ENCODE measurements at places on chromosomes 6 and 20.

- DNase-seq, result no peak
Measured at GRCh38 chr6:111949546-111949945, 76.3 kb upstream of the FYN start.

GRCh38 chr20:21339499-21339898 is 36.4 kb downstream of the XRN2 start:
- no peak for DNase-seq

DNA sequence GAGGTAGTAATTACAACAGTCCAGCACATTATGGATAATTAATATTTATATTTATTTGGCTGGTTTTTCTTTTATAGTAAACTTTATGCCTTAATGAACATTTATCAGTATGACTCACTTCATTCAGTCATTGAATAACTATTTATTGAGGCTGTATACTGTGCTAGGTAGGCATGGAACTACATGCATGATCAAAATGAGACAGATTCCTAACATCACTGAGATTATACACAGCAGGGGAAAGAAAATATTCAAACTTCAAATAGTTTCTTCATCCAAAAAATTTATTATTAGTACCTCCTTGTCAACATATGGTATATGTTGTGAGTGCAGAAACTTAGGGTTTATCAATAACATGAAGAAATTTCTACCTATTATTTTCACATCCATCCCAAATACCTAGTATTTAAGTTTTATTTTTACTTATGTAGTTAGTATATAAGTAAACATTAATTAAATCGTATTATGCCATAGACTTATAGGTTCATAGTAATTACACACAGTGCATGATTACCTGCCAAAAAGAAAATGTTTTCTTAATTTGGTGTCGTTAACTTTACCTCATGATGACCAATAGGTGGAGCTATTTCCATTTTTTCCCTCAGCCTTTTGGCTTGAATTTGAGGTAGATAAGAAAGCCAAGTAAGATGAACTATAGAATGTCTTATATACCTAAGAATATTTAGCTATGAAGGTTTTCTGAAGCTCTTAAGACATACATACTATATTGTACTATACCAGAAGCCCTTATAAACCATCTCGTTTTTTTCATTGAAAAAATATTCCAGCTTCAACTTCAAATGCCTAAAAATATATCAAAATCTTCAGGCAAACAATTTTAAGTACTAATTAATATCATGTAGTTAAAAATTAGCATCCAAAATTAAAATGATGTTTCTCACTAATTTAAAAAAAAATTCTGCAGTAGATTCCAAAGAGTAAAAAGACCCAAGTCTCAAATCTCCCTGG is 12.5 kb upstream of the TMEM30A start:
- peak; percentile 75 for DNase-seq

DNA sequence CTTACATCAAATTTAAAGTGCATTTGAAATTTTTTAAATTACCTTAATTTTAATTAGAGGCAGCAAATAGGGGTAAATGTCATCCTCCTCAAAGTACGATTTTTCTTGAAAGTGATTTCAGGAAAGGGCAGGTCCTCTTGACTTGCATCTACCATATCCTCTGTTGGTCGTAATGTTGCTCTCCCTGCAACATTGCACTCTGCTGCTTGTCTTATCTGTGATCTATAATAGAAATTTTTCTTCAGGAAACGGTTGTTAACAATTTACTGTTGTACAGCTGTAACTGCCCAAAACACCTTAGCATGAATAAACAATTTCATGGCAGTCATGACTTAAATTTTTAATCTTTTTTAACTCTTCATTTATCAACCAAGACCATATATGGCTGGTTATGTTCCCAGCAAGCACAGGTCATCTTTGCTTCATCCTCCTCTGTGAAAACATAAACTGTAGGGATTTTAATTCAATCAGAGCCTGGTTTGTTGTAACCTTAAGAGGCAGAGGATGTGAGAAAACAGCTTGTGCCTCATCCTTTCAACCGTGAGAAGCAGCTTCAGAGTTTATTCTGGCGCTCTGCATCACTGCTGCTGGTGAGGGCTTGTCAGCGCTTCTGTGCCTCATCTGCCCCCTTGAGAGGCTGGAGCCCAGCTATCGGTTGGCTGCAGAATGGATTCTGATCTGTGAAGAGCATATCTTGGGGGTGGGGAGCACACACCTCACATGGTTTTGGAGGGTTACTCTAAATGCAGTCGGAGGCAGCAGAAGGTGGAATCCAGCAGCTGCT is 56.0 kb downstream of the CTNNBL1 start:
- peak; percentile 69 for DNase-seq

GRCh38 chr6:11732036-11732631 is 46.5 kb downstream of the ADTRP start:
- DNase-seq, result no peak

DNA sequence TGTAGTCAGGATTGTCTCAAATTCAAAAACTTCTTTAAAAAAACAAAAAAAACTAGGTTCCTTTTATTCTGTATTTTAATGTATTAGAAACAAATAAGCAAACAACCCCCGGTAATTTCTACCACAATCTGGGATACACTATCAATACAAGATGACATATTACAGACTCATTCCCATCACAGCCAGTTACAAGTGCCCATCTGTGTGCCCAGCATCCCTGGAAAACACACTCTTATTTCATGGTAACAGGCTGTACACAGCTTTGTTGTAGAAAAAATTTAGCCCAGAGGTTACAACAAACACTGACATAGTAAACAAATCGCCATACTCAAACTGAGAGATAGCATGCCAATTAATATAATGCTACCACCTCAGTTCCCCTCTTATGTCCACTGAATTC is 16.3 kb downstream of the HBS1L start:
- no peak for DNase-seq

GRCh38 chr6:134945045-134945444 is 4.9 kb downstream of the ALDH8A1 start:
- no peak for DNase-seq

DNA sequence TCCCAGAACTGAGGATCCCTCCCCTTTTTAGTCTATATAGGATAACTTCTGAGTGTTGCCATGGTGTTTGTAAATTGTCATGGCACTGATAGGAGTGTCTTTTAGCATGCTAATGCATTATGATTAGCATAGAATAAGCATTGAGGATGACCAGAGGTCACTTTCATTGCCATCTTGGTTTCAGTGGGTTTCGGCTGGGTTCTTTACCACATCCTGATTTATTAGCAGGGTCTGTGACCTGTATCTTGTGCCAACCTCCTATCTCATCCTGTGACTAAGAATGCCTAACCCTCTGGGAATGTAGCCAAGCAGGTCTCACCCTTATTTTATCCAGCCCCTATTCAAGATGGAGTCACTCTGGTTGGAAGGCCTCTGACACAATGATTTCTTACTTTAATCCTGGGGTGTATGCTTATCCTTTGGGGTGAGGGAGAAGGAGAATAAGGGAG is 19.6 kb downstream of the WFDC2 start:
- no peak for DNase-seq

- no peak for DNase-seq
Measured at GRCh38 chr20:61989741-61990140, 75.9 kb downstream of the TAF4 start.

DNA sequence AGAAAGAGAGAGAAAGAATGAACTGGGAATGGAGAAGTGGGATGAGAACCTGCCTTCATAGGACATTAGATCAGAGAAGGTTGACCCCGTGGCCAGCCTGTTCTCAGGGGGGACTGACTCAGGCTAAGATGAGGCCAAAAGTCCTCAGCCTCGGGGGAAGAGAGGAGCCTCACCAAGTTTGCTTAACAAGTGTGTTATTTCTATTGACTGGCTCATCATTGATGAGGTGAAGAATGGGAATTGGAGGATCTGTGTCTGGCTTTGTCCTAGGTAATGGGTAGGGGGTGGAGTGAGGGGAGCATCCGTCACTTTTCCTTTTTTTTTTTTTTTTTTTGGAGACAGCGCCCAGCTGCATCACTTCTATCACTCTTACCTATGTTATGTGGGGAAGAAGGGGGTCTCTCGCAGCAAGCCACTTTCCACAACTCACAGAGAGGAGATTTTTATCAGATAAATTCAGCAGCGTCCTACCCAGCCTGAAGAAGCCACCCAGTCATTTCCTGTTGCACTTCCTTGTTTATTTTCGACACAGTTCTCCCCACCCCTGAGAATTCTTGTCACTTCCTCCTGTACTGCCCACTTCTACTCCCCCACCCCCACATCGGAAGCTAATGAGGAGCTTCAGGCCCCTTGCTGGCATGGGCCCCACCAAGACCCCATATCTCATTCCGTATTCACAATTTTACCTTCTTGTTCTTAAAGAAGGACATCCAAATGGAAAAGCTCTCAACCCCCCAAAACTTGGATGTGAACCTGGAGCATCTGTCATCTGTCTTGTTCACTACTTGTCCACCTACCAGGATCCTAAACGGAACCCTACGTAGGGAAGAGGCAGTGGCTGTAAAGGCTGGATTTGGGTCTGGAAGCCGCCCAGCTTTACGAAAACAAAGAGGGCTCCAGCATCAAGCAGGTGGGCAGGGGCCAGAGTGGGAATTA is 2.8 kb upstream of the RNASET2 start:
- DNase-seq, result peak; percentile 85

DNA sequence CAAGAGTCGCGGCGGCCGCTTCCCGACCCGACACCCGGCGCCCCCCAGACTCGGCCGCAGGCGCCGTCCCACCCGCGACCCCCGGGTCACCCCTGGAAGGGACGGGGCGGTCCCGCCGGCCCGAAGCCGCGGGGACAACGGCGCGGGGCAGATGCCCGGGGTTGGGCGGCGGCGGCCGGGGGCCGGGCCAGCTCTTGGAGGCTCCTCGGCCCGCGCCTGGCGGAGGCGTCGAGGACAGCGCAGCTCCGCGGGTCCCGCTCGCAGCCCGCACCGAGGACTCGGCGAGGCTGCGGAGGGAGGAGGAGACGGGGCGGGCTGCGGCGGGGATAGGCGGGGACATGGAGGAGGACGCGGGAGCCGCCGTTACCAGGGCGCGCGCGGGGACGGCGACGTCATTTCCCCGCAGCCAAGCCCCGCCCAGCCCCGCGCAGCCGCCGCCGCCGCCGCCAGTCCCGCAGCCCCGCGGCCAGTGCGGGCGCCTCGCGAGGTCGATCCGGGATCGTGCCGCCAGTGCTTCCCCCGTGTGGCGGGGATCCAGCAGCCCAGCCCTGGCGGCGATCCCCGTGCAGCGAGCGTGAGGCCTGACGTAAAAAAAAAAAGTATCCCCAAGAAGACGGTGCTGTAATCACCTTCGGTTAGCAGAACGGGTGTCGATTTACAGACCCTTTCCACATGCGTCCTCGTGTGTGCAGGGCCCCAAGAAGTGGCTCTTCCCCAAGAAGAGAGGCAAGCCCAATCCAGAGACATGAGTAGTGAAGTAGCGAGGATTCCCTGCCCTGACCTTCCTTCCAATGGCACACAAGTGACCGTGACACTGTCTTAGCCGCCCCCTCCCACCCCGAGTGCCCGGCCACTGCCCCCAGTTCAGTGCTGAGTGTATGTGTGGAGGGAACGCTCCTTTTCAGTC is at the start of gene FAM184A:
Gene FAM184A, minus strand, starts transcription at position 289 of the 907 bp plus-strand sequence. CDS start 365 bp downstream, outside the sequence.
- no peak for DNase-seq

DNA sequence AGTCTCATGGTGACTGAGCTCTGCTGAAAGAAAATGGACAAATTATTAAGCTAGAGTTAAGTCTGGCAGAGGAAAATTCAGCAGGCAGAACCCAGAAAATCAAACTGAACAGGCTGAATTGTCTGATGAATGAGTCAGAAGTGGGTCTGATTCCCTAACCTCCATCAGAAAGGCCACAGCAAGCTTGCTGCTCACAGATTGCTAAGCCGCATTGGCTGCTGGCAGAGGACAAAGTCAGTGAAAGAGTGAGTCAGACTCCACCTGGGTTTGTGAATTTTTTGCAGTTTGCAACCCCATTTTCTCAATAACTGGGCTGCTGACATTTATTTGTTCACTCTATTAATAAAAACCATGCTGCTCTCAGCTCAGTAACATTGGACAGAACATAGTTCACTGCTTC is 191.3 kb downstream of the EPM2A start:
- DNase-seq, result no peak

GRCh38 chr6:26377719-26378118 is 5.2 kb upstream of the BTN2A2 start:
- no peak for DNase-seq

- DNase-seq, result no peak
Measured at GRCh38 chr6:41460742-41461336, 85.3 kb upstream of the FOXP4 start.

DNA sequence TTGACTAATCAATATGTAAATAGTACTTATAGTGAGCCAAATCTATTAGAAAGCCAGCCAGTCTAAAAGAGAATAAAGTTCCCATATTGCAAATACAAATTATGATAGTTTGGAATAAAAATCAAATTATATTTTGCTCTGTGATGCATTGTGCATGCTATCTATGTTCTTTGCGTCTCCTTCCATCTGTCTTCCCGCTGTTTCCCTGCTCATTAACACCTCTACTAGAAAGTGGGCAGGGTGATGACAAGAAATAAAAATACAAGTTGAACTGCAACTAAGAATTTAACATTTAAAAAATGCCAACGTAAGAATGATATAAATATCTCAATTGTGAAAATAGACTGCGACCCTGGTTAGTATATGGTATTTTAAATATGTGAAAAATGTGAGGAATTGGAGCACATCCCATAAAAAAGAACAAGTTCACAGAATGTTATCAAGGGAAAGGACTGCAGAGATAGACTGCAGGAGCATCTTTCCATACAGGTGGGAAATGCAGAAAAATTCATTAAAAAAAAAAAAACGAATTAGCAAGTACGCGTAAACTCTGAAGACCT is 157.6 kb upstream of the PDE7B start:
- no peak for DNase-seq

- no peak for DNase-seq
Measured at GRCh38 chr20:5843054-5843592, 92.9 kb downstream of the SHLD1 start.

DNA sequence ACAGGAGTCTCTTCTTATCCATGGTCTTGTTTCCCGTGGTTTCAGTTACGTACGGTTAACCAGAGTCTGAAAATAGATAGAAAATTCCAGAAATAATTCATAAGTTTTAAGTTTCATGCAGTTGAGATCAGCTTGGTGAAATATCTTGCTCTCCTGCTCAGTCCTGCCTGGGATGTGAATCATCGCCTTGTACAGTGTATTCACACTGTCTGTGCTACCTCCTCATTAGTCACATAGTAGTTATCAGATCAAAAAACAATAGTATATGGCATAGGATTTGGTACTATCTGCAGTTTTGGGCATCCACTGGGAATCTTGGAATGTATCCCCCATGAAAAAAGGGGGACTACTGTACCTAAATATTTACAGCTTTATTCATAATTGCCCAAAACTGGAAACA is 22.7 kb upstream of the MOCS1 start:
- no peak for DNase-seq

GRCh38 chr20:34874094-34874654 is 1.5 kb upstream of the GGT7 start:
- DNase-seq, result peak; percentile 79

DNA sequence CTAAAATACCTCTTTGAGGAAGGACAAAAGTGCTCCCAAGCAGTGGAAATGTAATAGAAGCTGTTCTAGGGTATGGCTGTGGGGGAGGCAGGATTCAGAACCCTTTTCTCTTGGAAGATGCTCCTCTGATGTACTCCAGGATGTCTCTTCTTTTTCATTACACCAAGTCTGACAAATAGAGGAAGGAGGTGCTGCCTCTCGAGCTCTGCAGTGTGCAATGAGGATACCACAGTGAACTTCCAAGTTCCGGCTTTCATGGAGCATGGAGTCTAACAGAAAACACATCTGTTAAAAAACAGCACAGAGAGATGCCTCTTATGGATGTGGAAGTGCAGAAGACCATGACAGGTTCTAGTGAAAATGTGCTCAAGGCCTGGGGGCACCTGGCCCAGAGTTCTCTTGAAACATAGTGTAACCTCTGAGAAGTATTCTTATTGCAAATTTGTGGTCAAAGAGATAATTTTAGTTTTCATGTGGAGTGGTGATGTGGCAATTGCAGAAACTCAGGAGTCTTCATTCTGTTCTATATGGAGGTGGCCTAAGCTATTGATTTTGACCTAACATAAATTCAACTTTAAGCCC is 362.0 kb upstream of the CITED2 start:
- no peak for DNase-seq

Measured in OCI-LY7 (cell line).